ENCODE measurements at places on chromosomes 11 and 22.

DNA sequence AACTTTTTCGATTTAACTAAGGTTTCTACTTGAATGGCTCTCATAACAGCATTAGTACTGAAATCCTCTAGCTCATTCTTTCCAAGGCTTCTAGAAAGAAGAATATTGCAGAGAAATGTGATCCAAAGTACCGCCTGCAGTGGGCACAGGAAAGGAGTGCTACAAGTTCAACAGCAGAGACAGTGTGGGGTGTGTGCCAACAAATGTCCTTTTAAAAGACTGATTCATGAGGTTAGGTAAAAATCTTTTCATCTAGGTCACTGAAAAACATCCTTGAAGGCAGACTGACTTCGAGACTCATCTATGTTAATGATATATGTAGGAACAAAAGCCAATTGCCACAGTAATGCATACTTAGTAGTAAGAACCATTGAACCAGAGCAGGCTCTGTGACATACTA, 349.1 kb upstream of the PITPNB start:
- no peak for DNase-seq

DNA sequence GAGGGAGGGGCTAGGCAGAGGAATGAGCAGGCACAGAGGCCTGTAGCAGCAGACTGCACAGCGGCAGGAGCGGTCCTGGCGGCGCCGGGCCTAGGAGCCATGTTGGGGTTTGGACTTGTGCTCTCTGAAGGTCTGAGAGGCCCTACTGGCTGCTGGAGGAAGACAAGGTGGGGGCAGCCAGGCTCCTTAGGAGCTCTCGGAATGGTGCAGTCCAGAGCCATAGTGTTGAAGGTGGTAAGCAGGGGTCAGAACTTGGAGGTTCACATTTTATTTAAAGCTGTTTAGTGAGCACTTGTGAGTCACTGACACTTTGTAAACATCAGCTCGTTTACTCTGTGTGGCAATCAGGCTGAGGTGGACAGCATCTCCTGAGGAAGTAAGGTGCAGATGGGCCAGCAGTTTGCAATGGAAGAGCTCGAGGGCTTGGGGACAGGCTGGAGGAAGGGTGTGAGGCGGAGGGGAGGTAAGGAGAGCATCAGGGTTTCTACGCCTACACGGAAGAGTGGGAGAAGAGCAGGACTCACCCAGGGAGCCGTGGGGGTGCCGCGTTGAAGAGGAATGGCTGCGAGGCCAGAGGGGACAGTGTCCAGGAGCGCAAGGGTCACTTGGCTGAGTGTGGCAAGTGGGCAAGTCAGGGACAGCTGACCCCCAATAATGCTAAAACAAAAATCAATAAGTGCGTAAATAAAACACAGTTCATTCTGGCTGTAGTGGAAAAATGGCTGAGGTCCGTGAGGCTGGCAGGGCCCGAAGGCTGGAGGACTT, 10.0 kb upstream of the TMEM191C start:
- no peak for DNase-seq

DNA sequence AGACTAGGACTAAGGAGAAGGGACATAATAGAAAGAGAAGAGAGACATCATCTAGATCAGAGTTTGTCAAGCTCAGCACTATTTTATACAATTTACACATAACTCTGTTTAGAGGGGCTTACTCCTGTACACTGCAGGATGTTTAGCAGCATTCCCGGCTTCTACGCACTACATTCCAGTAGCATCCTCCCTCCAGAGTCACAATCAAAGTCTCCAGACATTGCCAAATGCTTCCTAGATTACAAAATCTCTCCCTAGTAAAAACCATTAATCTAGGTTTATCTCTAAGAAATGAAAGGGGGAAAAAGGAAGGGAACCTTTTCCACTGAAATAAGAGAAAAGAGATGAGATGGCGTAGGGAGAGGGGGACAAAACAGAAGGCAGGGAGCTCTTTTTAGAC, 4.0 kb downstream of the USP28 start:
- DNase-seq = no peak

- no peak for DNase-seq
These were observed 138.2 kb downstream of the FBXO7 start for GRCh38 chr22:32612834-32613233.

DNA sequence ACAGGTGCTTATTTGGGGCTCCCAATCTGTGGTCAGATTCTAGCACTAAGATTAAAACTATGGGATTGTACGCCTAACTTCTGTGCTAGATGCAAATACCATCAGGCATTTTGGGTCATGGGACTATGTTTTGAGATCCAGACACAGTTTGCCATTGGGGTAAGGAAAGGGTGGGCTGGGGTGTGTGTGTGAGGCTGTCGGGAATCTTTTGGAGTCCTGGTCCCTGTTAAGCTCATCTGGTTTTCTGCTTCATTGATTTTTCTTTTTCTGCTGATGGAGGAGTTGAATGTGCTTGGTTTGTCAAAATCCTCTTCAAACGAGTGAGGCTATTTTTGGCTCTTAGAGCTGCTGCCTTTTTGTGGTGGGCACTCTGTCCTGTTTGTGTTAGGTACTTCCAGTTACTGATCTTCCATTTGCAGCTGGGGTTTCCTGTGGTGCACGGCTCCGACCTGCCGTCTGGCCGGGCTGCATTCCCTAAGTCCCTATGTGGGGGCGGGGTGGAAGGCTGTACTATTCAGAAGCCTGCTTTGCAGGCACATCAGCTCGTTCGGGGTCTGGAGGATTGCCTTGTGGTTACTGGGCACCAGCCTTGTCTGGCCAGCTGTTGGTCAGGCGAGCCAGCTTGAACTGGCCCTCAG, 2.9 kb downstream of the BCR start:
- DNase-seq = peak; percentile 74

All from body of pancreas (tissue), 4 donors.